ENCODE measurements at places on chromosomes 4 and X.
A peak's percentile ranks its signal among the peaks of the same experiment; 100 is the strongest.

DNA sequence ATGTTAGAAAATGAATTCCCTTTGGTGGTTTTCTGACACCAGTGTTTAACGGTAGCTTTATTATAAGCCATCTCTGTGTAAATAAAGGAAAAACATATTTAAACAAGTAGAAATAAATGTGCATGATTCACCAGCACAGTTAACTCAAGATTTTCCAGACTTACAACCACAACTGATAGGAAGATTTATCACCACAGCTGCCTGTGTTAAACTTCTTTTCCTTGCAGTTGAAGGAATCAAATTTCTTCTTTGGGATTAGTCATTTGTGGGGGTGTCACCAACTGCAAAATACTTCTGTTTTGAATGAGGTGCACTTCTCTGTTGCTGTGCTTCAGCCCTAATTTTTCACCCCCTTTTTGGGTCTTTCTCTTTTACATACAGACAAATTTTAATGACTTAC lies 128.1 kb upstream of the STK26 start:
- DNase-seq, result no peak

- DNase-seq, result no peak
Observed at GRCh38 chr4:47334652-47335051, 128.8 kb downstream of the COMMD8 start.

DNA sequence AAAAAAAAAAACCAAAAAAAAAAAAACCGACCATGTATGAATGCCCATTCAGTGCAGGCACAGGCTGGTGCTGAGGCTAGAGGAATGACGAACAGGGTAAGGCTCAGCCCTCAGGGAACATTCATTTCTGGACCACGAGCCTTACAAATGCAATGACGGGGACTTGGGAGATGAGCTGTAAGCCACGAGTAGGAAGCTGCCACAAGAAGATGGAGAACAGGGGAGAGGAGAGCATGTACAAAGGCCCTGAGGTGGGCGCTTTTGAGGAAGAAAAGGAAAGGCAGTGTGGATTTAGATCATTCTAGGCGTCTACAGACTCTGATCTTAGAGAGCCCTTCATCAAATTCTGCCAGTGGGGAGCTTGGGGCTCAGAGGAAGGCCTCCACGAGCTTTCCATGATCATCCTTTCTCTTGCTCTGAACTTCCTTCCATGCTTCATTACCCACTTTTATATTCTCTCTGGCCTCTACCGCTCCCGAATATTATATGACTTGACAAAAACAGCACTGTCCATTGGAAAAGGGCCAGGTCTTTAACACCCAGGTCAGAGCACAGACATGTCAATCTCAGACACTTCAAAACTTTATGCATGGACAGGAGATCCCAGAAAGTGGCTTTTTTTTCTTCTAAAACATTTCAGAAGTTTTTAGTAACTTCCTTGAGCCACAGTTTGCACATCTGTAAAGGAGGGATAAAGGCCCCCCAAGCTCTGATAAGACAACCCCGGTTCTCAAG lies 3.3 kb upstream of the ZNF518B start:
- no peak for DNase-seq

DNA sequence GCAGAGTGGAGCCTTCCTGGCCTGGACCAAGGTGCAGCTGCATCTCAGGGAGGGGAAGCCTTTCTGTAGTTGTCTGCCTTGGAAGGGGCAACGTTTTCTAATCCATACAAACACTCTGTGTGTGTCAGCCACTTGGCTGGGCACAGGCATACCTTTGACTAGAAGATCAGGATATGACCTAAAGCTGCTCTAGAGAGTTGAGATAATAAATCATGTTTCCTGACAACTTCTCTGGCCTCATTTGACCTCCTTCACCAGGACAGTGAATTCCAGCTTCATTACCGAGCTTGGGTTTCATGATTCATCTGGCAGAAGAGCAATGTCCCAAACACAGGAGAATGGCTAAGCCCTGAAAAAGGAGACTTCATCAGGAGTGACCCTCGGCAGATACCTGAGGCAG lies 89.6 kb upstream of the KIT start:
- peak; percentile 52 for DNase-seq

Measured in adrenal gland (tissue), 19 donors.